ENCODE measurements at places on chromosomes 16 and 17. TPM values are rescaled to one million over a fixed set of nuclear protein-coding genes. Genes with fewer than 3 reads are reported as not detected.

The NXPH3 gene
- 1.2 TPM for total RNA-seq

The NOS2 gene
- 0.05 TPM for total RNA-seq

The TRAF4 gene
- total RNA-seq: 108 TPM

The DNAH17 gene
- total RNA-seq: 0.76 TPM

The SPATA32 gene
- 1.4 TPM for total RNA-seq

The TMEM98 gene
- total RNA-seq: 1.3 TPM

The RNF112 gene
- 1.6 TPM for total RNA-seq

The PPL gene
- total RNA-seq: 0.09 TPM

The KRTAP2-1 gene
- not detected for total RNA-seq

The CFAP97D1 gene
- total RNA-seq: not detected

The ARHGAP44 gene
- total RNA-seq: not detected

The EPX gene
- total RNA-seq: not detected

The MARVELD3 gene
- not detected for total RNA-seq

The LCAT gene
- 12.3 TPM for total RNA-seq

The CCDC92B gene
- total RNA-seq: not detected

The TBX4 gene
- not detected for total RNA-seq

The SOCS3 gene
- total RNA-seq: 164 TPM

The AOC2 gene
- total RNA-seq: 11.5 TPM

The DPH1 gene
- total RNA-seq: 40.8 TPM

The RGS9 gene
- 16.6 TPM for total RNA-seq

The CDRT15 gene
- total RNA-seq: not detected

The MRPS7 gene
- 42.8 TPM for total RNA-seq

The CPHXL2 gene
- not detected for total RNA-seq

The TEX14 gene
- 0.84 TPM for total RNA-seq

The SDR42E2 gene
- total RNA-seq: not detected

Data from activated T-cell treated with anti-CD3 and anti-CD28 coated beads, Interleukin-2, amount 50 U/mL, for 72 hours (primary cell).